ENCODE measurements at places on chromosomes 3 and 15.

DNA sequence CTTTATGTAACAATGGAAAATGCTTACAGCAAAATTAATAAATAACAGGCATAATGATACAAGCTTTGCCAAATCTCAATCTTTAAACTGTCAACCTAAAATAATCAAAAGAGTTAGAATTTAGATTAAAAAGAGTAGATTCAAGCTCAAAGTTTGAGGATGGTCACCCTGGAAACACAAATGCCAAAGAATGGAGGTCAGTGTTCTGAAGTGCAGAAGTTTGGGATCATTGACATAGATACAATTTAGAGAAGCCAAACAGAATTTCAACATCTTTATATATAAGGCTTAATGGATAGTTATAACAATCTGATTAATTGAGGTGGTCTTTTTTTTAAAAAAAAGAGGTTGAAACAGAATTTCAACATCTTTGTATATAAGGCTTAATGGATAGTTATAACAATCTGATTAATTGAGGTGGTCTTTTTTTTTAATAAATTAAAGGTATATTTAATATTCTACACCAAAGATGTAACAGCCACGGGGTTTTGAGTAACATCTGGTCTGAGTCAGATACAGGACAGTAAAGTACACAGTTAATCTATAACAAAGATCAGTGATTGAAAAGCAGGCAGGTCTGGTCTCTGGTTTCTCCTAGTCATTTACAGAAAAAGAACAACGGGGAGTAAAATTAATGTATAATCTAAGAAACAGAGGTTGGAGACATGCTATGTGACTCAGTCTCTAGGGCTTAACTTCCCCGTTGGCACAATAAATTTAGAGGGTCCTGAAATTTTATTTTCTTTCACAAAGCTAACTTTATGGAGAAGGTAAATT is 490.7 kb downstream of the GBE1 start:
- no peak for DNase-seq

- DNase-seq: peak; percentile 42
Observed at GRCh38 chr3:70811880-70812279, 499.4 kb upstream of the MDFIC2 start.

DNA sequence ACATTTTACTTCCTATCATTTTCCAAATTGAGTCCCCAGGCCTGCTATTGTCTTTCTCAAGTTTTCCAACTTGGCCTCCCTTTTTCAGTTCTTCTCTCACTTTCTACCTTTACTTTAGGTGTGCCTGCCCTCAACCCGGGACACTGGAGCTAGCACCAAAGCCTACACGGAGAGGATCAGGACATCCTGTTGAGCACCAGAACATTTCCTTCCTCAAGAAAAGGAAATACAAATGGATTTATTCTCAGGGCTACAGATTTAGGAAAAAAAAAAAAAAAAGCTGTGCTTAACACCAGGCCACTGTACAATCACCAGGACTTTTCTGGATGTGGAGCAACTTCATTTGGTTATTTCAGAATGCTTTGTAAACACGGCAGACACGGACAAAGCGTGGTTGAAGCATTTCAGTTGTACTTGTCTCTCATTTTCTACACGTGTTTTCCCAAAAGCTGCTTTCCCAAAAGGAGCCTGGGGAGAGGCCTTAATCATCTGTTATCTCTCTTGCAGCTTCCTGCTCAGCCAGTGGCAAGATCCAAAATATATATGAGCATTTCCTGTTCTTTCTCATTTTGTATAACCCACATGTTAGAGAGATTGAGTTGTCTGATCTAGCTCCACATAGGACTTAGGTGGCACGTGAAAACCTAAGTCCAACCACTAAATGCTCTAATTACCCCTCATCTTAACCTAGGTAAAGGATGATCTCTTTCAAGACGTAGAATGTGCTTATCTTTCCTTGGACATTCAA is 15.5 kb upstream of the ATP1B3 start:
- DNase-seq: no peak

DNA sequence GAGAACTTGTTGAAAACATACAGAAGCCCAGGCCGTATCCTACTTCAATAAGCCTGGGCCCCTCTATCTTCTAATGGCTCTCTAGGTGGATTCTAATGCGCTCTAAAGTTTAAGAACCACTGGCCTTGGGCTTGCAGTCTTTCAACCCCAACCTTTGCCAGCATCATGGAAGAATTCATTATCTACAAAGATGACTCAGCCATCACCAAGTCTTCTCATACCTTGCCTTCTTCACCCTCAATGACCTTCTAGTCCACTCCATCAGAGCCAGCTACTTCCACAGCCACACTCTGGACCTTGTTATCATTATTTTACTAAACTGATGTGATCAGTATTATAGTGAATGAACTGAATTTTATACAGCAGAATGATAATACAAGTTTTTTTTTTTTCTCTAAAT is 16.9 kb upstream of the TIPARP start:
- DNase-seq: no peak

- no peak for DNase-seq
Observed at GRCh38 chr3:130465521-130465920, 51.5 kb upstream of the COL6A6 start.

DNA sequence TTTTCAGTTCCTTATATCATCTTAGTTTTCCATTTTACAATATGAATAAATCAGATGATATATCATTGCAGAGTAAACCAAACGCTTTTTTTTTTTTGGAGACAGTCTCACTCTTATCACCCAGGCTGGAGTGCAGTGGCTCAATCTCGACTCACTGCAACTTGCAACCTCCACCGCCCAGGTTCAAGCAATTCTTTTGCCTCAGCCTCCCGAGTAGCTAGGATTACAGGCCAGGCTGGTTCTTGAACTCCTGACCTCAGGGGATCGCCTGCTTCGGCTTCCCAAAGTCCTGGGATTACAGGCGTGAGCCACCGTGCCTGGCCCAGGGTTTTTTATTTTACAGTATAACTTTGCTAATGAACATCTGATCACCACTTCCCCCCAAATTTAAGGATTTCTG is 5.9 kb upstream of the EBLN2 start:
- no peak for DNase-seq

GRCh38 chr15:70643783-70644125 is 119.6 kb downstream of the UACA start:
- DNase-seq: no peak

- DNase-seq: no peak
Observed at GRCh38 chr3:76869726-76870384, 170.0 kb upstream of the ROBO2 start.

GRCh38 chr3:5663601-5664000 is 476.1 kb downstream of the EDEM1 start:
- DNase-seq: no peak

DNA sequence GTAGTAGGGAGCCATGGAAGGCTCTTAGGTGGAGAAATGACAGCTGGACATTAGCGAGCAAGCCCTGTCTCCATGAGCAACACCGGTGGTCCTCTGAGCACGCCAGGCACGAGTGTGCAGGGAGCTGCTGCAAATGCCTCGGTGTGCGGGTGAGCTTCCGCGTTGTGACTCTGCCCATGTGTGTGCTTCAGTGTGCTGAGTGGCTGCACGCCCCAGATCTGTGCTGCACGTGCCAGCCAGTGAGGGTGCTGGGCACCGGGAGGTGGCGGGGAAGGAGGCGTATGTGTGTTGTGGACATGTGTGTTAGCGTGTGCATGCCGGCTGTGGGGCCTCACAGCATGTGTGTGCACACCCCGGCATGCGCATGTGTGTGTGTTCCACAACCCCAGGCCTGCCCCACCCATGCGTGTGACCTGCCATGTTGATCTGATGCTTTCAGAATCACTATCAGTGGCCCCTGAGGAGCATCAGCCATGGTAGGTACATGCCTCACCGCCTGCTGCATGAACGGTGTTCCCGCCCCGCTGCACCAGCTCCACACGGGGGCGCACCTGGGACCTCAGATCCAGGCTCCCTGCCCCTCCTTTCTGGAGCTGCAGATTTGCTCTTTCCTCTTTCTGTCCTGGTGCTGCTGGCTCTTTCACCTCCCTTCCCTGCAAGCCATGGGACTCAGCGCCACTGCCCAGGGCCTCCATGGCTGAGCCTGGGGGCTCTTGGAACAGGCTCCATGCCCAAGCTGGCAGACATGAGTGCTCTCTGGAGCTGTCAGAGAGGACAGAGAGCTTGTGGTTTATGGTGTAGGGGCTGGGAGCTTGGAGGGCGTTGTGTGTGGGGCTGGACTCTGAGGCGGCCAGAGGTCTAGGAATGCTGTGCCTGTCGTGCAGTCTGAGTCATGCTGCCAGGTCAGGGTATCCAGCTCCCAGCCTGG is 169.4 kb downstream of the TBC1D2B start:
- DNase-seq: peak; percentile 72

DNA sequence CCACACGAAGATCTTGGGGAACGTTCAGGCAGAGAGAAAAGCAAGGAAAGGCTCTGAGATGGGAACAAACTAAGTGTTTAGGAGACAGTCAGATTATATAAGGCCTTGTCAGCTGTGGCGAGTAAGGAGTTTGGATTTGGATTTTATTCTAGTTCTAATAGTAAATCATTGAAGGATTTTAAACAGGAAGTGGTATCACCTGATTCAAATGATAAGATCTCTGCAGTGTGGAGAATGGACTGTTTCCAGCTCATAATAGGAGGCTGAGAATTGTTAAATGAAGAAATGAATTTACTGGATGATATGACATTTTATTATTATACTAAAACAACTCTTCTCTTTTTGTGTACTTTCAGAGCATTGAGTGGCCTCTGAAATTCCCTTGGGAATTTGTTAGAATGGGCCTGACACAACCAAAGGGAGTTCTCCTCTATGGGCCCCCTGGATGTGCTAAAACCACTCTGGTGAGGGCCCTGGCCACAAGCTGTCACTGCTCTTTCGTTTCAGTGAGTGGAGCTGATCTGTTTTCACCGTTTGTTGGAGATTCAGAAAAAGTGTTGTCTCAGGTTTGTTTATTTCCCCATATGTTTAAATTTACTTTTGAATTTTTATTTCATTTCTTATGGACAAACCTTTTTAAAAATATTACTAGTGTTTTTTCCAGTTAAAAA is 36.0 kb upstream of the GATM start:
- DNase-seq: no peak

- DNase-seq: no peak
Observed at GRCh38 chr3:195916991-195917390, 8.6 kb upstream of the TNK2 start.

- no peak for DNase-seq
Observed at GRCh38 chr3:23623844-23624243, 181.9 kb upstream of the UBE2E1 start.

GRCh38 chr3:124059580-124059979 is 67.7 kb upstream of the ROPN1 start:
- DNase-seq: no peak

- DNase-seq: peak; percentile 67
Observed at GRCh38 chr3:73729969-73730440, 105.3 kb upstream of the PDZRN3 start.

GRCh38 chr3:143291836-143292447 is 172.4 kb downstream of the CHST2 start:
- DNase-seq: no peak

- DNase-seq: no peak
Observed at GRCh38 chr15:91491101-91491950, 362.2 kb upstream of the SLCO3A1 start.

- no peak for DNase-seq
Observed at GRCh38 chr3:36876181-36876936, 68.5 kb downstream of the TRANK1 start.

DNA sequence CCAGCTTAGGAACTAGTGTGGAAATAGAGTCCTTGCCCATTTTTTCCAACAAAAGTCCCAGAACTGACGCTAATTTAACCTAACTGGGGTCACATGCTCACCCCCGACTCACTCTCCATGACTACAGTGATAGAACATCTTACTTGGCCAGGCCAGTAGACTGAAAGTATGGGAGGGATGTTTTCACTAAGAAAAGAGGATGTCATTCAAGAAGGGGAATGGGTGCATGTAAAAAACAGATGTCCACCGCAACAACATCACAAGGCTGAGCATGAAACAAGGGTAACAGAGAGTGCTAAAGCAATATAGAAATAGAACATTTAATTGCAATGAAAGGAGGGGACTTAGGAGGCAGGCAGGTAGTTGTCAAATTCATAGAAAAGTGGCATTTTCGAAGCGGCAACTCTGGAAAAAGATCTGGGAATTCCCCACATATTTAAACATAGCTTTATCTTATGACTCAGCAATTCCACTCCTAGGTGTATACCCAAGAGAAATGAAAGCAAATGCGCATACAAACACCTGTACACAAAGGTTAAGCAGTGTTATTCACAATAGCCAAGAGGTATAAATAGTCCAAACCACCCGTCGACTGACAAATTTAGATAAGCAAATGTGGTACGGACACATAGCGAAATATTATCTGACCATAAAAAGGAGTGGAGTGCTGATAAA is 41.1 kb upstream of the UBE2E2 start:
- DNase-seq: no peak

DNA sequence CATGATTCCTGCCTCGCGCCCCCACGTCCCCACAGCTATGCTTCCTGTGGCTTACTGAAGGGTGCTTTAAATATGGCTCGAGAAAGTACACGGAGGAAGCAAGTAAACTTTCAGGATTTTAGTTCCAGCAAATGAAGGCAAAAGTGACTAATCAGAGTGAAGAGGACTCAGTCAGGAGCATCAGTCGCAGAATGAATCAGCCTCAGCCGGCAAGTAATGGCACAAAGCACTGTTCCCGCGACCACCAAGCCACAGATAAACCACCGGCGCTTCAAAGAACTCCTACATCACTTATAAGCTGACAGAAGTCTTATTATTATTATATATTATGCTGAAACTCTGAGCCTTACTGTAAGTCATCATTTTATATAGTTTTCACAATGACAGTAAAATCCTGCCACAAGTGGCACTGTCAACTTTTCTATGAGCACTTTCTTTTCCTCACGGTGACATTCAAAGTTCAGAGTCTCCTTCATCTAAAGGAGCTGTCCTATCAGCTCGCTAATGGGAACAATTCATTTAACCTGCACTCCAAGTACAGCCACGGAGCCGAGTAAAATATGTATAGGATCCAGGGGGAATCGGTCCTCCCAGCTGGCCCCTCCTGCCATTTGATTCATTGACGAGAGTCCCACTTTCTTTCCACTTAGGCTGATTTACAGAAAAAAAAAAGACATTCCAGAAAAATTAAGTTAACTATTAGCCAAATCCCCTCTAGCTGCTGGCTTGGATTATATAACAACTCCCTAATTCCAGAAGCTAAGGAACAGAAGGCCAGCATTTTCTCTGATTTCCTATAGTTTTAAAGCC is 217.0 kb upstream of the ICE2 start:
- peak; percentile 13 for DNase-seq

DNA sequence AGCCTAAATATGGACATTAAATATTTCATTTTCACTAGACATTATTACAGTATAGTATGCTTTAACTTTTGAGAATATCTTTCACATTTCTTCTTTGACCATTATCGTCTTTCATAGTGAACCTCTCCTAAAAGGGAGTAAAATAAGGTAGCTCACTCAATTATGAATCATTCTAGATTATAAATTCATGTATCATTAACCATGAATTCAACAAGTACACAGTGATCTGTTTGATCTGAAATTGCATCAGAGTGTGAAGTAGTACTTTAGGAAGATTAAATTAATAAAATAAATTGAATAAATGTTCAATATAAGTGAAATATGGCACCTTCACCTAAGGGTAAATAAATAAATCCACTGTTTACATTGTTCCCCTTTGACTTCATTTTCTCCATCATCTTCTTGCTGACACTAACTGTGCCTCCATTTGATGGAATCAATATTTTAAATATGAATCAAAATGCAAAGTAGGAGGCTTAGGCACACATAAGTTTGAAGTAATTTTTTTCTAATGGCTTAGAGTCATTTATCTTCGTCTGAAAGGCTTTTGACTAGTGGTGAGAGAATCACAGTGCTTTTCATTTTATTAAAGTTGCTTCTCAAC is 174.1 kb upstream of the MDFIC2 start:
- no peak for DNase-seq
